ENCODE measurements at places on chromosomes 16 and 17.

GRCh38 chr16:3076577-3076976, 11.1 kb downstream of the IL32 start:
- peak; percentile 28 for DNase-seq

DNA sequence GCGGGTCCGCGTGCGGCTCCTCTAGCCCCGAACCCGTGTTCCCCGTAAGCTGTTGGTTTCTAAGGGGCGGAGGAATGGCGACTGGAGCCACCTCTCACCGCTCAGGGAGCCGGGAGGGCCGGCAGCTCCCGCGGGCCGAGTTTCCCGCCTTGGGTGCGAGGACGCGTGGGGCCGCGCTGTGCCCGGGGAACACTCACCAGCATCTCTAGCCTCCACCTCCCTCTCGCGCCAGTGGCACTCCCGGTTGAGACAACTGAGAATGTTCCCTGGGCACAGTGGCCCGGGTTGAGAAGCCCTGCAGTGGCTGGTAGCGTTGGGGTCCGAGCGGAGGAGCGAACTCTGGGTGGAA, 560 bp downstream of the TELO2 start:
- DNase-seq: peak; percentile 33

- no peak for DNase-seq
Measured at GRCh38 chr17:69516225-69516624, 101.7 kb downstream of the MAP2K6 start.

DNA sequence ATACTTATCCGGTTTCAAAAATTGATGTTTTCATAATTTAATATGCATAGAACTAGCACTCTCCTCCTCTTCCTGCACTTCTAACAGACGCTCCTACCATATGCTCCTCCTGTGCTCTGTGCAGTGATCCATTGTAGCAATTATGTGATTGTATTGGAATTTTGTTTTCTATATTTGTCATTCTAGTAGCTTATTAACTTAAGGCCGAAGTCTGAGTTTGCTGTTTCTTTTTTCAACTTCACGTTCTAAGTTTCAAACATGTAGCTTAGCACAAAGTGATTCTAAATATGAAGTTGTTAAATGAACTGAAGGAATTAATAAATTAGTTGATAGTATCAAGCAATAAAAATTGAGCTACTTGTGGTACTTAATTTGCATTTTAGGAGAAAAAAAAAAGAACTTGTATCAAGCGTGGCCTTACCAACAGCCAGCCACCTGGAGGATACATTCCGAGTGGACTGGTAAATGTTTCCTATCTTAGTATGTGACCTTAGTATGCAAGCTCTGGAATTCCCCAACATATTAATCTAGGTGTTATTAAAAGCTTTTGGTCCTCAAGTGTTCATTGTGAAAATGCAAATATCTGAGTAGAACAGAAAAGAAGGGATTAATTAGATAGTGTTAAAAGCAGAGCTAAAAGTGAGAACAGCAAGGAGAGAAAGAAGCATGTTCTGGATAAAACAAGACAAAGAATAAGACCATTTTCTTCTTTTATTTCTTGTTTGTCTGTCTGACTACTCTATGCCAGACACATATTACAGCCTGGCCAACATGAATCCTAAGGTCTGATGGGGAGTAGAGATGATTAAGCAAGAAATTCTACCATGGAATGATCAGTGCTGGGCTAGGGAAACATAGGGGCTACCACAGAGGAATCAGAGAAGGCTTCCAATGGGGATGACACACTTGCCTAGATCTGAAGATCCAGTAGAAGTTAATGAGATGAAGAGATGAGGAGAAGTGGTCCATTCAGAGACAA, 290.4 kb upstream of the MON1B start:
- DNase-seq: no peak
